ENCODE measurements at places on chromosomes 7 and 10.

DNA sequence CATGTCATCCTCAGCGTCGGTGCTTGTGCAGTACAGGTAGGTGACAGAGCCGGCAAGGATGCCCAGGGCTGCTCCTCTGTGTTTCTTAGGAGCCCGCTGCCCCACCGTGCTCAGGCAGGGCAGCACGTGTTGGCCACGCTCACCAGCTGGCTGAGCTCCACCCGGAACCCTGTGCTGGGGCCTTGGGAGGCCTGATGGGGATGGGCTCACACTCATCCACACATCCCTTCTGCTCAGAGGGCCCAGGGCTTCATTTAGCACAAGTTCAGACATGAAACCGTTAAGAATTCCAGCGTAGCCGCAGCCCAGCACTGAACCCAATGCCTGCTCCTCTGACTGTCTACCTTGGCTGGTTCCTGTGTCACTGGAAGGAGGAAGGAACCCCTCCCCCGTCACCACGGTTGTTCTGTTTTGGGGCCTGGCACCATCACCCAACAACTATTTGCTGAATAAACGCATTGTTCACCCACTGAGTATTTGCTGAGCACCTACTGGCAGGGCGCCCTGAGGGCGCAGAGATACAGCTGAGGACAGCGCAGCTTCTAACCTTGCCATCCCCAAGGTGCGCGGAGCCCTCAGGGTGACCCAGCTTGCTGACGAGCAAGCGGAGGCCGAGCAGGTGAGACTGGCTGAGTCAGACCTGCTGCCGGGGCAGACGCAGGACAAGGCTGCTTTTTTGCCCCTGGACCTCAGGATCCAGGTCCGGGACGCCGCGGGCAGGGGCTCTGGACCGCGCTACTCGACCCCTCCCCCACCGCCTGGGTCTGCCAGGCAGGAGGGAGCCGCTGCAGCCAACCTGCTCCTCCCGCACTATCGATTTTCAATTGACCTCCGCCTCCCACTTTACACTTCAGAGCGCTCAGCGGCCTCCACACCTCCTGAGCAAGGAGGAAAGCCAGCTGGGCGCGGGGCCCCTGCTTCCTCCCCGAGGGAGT lies 50.6 kb upstream of the RET start:
- no peak for DNase-seq

- no peak for DNase-seq
Observed at GRCh38 chr10:73432646-73433537, 469 bp downstream of the MSS51 start.

DNA sequence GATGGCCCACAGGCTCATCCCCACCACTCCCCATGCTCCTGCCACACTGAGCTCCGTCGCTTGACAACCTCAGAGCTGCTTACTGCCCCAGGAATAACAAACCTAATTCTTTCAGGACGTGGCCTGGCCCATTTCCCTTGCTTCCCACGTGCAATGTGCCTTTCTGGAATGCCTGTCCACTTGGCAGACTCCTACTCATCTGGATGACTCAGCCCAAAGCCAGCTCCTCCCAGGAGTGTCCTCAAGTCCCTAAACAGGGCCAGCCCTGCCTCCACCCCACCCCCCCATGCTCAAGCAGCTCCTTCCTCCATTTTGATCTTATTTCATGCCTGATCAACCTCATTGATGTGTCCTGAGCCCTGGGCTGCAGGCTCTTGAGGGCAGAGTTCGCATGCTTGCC lies 164.9 kb upstream of the RNF32 start:
- no peak for DNase-seq

DNA sequence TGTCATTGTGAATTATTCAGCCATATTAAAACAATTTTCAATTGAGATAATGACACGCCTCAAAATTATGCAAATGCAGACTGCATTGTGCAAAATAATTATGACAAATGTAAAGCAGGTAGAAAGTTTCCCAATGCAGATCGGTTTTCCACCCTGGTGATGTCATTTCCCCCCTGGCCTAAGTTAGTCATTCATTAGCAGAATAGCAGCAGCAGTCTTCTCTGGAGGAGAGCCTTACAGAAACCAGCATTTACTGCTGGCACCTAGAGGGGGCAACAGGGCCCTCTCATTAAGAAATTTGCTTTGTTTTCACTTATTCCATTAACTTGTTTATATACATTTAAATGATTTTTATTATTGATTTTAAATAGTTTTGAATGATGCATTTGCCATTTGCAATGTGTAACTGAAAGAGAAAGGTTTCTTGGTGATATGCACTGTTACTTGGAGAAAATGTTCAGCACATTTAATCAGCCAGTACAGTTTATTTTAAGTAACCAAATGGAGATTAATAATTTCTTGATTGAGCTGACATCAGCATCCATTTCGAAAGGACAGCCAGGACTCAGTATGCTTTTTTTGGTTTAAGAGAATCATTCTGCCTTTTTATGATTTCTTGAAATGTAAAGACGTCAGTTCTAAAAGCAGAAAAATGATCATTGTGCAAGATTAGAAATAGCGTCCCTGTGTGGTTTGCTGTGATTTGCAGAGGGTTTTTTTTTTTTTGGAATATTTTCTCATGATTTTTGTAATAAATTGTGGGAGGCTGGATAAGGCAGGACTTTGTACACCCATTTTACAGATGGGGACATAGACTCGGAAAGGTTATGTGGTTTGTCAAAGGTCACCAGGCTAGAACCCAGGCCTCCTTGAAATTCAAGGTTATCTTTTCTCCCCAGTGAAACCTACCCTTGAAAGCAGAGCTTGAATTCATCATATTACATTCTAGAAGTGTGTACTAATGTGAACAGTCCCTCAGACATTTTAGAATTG lies 3.5 kb downstream of the ARID5B start:
- no peak for DNase-seq

DNA sequence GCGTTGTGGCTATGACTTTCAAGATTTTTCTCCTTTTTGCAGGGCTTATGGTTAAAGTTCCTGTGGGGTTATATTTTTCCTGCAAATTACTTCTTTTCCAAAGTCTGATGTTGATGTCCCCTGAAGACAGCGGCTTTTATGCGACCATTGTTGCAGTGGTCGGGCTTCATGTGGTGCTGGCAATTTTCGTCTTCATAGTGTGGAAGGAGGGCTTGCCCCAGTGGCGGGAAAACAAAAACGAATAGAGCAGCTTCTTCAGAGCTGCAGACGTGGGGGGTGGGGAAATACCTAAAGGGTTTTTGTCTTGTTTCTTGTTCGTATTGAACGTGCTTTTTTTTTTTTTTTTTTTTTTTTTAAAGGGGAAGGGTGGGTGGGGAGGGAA lies 53.8 kb downstream of the MCMBP start:
- no peak for DNase-seq

DNA sequence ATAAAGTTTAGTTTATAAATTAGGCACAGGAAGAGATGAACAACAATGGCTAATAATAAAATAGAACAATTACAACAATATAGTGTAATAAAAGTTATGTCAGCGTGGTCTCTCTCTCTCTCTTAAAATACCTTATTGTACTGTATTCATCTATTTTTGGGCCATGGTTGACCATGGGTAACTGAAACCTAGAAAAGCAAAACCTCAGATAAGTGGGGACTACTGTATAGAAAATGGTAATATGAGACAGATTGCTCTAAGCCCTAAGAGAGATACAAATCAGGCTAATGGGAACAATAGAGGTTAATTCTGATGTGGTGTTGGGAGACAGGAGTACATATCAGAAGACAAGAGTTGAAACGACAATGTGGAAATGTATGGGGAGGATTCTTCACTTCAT lies 86.2 kb downstream of the ZNF365 start:
- no peak for DNase-seq

- no peak for DNase-seq
Observed at GRCh38 chr10:106312087-106312486, 852.4 kb downstream of the SORCS1 start.

- DNase-seq: no peak
Observed at GRCh38 chr7:92303761-92304160, 58.0 kb downstream of the ANKIB1 start.

DNA sequence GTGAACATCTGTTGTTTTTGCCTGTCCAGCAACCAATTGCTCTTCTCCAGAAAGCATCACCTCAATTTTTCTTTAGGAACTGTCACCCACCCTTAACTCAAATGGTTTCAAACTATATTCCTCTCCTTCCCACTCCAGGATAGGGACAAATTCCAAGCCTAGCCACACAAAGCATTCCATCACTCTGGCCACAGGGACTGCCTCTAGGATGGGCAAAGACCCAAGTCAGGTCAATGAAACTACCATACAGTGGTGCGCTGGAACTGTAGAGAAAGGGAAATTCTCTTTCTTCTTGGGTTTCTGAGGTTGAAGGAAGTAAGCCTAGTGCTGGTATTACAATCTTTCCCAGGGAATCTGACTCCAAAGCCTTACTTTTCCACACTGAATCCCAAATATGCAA lies 3.6 kb downstream of the MICU1 start:
- DNase-seq: no peak

DNA sequence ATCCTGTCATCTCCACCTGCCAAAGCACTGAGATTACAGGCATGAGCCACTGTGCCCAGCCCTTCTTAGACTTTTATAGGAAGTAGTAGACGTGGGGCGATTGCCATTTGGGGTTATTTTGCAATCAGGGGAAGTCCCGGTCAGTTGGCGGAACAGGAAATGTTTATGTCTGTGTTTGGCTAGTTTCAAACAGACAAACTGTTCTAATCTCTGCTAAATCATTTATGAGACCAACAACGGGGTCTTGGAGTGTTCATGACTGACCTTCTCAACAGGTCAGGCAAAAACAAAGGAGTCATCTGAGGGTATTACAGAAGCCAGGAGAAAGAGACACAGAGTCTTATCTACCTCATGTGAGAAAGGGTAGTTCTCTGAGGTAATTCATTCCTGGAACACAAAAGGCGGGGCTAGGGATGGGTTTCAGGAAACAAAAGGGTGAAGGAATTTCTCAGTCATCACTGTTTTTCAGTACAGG lies 6.6 kb upstream of the TPK1 start:
- no peak for DNase-seq

- DNase-seq: no peak
Observed at GRCh38 chr10:108848046-108848445, 1075.3 kb downstream of the XPNPEP1 start.

DNA sequence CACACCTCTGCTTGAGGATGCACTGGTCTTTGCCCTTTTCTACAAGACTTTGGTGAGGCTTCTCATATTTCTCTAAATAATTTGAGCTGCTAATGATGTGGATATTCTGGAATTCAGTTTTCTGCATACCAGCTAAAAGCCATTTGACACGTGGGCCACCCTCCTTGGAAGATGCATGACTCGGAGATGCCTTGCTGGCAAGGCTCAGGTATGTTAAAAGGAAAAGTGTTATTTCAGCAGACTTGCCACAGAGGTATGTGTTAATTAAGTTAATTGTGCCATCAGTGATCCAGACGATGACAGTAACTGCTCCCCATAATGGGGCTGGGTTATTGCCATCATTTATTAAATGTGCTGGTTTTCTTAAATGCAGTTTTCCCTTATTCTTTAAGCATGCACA lies 8.8 kb upstream of the GFRA1 start:
- no peak for DNase-seq

GRCh38 chr10:87913156-87913921 lies 49.9 kb downstream of the PTEN start:
- DNase-seq: no peak
